Stimulated activated CD4-positive, alpha-beta T cell treated with anti-CD3 and anti-CD28 coated beads, Interleukin-2, amount 100 ng/mL, for 48 hours (primary cell): ENCODE measurements at places on chromosomes 3 and 15.

DNA sequence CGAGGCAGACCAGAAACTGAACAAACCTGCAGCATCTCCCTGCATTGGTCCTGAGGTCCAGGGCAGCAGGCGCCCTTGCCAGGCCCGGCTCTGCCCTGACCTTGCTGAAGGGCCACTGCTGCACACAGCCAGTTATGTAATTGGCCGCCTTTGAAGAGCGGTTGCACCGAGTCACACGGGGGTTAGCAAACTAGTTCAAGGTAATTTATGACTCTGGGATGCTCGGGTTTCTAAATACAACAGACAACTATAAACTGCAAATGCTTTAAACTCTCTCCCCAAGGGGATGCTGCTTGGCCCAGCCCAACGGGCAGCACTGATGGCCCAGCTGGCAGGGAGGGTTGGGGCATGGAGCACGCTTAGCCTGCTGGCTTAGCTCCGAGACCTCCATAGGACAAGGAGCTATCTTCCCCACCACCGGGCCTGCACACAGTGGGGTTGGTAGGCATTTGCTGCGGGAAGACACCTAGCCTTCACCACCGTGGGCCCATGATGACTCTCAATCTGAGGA lies 60.3 kb upstream of the IQSEC1 start:
- no peak for DNase-seq

- DNase-seq = no peak
These were observed 258.5 kb upstream of the PROK2 start for GRCh38 chr3:72043204-72044133.

DNA sequence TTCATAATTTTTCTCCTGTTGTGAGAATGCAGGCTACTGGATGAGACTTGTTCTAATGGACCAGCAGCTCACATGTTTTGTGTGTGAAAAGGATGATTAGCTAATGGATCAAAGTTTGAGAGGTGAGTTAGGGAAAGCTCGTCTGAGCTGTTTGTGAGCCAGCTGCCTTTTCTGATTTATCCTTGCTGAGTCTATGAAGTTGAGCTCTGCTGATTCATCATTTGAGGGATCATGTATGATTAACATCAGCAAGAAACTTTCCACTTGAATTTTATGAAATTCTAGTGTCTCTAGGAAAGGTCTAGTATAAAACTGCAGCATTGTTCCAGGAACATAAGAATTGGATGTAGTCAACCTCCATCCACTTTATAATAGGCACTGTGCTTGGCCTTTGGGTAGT lies 698.7 kb downstream of the NTRK3 start:
- DNase-seq = no peak

GRCh38 chr15:84656972-84657371 lies 1.0 kb downstream of the NMB start:
- no peak for DNase-seq

- DNase-seq = no peak
These were observed 215.1 kb downstream of the SHQ1 start for GRCh38 chr3:72633121-72633520.

DNA sequence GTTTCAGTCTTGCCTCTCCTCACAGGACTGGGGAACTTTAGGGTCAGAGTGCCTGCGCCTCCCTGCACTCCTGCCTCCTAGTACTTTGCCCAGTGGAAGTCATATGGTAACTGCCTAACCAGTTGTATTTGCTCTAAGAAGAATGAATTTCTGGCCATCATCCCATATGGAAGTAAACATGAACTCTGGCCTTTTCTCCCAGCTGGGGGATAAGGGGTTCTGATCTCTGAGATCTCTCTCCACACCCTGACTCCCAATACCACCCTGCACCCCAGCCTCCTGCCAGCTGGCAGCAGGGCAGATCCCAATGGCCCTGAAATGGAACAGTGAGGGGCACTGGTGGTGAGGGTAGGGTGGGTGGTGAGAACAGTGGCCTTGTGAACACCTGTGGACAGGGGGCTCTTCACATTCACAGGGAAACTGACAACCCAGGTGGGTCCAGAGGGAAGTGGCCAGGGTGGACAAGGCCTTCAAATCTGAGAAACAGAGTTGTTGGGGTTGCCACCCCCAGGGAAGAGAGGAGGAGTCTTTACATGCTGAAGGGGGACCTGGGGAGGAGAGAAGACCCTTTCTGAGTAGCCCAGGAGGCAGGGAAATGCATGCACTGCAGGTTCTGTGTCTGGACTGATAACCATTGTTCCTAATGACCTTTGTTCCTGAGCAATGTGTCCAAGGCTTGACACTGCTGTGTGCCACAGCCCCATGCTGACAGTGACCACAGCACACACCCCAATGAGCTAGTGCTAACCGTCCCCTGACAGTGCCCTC lies 36.9 kb downstream of the RHCG start:
- no peak for DNase-seq

DNA sequence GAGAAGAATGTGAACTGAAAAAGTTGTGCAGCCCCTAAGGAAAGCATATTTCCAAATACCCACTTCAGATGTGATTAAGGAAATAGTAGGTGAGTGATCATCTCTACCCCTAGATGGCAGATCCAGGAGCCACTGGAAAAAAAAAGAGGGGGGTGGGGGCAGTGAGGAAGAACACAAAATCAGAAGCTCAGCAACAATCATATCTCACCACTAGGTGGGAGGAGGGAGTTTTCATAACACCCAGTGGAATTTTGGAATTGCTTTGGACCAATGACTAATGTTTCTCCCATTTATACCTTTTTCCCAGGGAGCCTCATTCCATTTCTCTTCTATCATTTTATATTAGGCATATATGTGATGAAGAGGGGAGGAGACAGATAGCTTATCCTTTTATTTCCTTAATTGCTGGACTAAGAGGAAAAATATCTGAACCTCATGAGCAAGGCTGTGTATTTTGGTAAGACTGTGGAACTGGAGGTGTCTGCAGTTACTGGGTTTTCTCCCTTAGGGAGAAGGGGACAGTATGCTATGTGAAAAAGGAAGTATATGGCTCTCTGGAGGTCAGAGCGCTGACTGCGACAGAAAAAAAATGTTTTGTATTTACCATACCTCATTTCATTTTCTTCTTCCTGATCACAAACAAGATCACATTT lies 363.4 kb downstream of the GAP43 start:
- no peak for DNase-seq
